Right ventricle myocardium superior (tissue), 1 donor: ENCODE measurements at places on chromosomes 13 and 19. TPM values are rescaled to one million over a fixed set of nuclear protein-coding genes. Genes with fewer than 3 reads are reported as not detected.
A peak's percentile ranks its signal among the peaks of the same experiment; 100 is the strongest.

GRCh38 chr19:36488846-36489117 lies 579 bp downstream of the ZNF566 start:
- DNase-seq = no peak

DNA sequence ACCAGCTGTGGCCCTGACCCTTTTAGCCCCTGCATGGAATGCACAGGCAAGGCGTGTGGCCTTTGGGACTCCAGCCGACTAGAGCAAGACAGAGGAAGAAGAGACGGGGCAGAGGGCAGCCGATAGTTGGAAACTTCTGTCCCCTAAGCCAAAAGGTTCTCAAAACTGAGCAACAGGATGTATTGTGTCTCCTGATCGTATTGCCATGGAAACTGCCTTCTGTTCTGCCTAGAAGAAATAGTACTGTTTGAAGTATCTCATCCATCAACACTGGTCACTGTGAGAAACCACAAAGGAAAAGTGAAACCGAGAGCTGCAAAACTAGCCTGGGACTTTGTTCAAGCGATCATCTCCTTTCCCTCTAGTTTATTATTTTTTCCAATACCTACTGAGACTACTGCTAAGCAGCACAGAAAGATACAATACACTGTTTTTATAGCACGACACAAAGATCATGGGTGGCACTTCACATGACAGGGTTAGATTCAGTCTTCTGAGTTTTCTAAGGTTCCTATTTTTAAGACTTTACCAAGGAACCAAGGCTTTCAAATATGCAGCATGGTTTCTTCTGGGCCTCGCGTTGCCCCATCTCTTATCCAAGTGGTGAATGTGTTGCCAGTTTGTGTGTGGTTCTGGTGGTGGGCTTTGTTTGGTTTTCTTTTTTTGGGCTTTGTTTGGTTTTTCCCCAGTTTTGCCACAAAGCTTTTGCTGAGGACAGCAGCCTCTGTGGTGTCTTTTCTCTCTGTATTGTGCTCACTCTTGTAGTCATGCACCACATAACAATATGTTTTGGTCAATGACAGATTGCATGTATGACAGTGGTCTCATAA lies 49.3 kb upstream of the GPR183 start:
- DNase-seq = peak; percentile 47

- no peak for DNase-seq
Observed at GRCh38 chr13:80215368-80215767, 125.6 kb downstream of the SPRY2 start.

DNA sequence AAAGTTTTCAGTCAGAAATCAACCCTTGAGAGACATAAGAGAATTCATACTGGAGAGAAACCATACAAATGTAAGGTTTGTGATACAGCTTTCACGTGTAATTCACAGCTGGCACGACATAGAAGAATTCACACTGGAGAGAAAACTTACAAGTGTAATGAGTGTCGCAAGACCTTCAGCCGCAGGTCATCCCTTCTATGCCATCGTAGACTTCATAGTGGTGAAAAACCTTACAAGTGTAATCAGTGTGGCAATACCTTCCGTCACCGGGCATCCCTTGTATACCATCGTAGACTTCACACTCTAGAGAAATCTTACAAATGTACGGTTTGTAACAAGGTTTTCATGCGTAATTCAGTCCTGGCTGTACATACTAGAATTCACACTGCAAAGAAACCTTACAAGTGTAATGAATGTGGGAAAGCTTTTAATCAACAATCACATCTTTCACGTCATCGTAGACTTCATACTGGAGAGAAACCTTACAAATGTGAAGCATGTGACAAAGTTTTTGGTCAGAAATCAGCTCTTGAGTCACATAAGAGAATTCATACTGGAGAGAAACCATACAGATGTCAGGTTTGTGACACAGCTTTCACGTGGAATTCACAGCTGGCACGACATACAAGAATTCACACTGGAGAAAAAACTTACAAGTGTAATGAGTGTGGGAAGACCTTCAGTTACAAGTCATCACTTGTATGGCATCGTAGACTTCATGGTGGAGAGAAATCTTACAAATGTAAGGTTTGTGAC lies 15.7 kb upstream of the ZNF701 start:
- DNase-seq = no peak

DNA sequence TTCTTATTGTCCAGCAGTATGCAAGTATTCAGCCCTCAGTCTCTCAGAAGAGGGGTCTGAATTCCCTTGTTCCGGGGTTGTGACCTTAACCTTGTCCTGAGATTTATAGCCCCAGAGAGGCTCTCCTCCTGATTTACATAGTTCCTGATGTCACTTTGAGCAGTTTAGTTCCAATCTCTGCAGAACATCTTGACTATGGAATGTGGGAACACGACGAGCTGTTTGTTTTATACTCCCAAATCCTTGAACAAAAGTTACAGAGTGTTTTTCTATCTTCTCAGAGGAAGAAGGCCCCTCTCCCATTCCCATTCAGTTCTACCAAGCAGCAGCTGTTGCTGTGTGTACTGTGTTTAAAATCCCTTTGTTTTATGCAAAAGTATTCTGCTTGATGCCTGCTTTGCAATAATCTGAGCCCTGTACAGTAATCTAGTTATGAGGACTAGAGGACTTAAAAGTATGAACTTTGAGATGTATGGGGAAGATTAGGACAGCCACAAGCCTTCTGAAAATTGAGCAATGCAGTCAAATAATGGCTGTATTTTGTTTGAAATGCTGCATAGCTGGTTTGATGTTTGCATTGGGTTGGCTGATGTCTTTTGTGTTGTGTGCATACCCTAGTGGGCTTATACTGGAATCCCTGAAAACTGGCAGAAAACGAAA lies 74.7 kb downstream of the KL start:
- DNase-seq = no peak

Gene ZNF415
- 17.8 TPM for total RNA-seq
